Activated naive CD8-positive, alpha-beta T cell treated with anti-CD3 and anti-CD28 coated beads, Interleukin-2, amount 50 U/mL, for 24 hours (primary cell): ENCODE measurements at places on chromosomes 12 and 14.

GRCh38 chr12:9606736-9607372 is 862 bp downstream of the KLRB1 start:
- DNase-seq: no peak

- DNase-seq: peak; percentile 69
Measured at GRCh38 chr14:93081876-93082570, 33.7 kb downstream of the ITPK1 start.

- DNase-seq: no peak
Measured at GRCh38 chr14:85296456-85297210, 233.3 kb upstream of the FLRT2 start.

- no peak for DNase-seq
Measured at GRCh38 chr12:2652401-2653081, 142.2 kb upstream of the FKBP4 start.

- DNase-seq: peak; percentile 67
Measured at GRCh38 chr12:122203301-122204166, at the start of gene B3GNT4. Gene B3GNT4 (plus strand): TSS chr12:122203709. CDS start chr12:122204619, 910 bp downstream.

GRCh38 chr14:95039993-95040348 is 117.4 kb downstream of the DICER1 start:
- DNase-seq: no peak

DNA sequence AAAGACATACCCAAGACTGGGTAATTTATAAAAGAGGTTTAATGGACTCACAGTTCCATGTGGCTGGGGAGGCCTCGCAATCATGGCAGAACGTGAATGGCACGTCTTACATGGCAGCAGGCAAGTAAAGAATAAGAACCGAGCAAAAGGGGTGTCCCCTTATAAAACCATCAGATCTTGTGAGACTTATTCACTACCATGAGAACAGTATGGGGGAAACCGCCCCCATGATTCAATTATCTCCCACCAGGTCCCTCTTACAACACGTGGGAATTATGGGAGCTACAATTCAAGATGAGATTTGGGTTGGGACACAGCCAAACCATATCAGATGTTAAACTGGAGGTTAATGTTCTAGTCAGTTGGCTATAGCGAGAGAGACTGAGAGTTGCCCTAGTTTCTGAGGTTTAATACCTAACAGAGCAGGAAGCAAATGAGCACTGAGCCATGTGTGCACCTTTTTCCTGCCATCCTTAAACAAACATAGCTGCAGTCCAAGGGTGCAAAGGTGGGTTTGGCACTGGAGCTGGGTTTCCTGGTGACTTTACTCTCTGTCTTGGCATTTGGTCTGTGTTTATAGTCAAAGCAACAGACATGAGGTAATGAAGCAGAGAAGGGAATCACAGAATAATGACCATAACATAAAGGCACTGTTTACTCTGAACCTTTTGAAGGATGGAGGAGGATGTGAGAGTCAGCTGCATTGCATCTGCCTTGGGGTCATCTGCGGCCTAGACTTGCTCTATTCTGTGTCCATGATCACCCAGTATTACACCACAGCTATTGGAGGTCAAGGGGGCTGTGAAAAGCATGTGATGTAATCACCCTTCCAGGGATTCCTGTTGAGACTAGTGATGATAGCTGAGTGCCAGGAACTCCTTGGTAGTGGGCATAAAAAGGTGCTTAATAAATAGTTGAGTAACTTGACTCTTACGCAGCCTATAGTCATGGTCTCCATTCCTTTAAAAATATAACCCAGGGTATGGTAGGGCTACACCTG is 83.6 kb upstream of the USP44 start:
- no peak for DNase-seq

DNA sequence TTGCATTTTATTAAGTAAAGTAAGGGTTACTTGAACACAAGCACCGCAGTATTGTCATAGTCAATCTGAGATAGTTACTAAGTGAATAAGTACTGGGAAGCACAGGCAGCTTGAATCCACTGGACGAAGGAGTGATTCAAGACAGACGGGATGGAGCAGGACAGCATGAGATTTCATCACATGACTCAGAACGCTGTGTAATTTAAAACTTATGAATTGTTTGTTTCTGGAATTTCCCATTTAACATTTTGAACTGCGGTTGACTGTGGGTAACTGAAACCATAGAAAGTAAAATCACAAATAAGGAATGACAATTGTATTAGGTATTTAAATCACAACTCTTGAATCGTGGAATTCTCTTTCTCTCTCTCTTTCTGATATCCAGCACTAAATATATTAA is 1630.4 kb upstream of the SEL1L start:
- no peak for DNase-seq

GRCh38 chr12:13215056-13215455 is 18.5 kb downstream of the EMP1 start:
- no peak for DNase-seq

DNA sequence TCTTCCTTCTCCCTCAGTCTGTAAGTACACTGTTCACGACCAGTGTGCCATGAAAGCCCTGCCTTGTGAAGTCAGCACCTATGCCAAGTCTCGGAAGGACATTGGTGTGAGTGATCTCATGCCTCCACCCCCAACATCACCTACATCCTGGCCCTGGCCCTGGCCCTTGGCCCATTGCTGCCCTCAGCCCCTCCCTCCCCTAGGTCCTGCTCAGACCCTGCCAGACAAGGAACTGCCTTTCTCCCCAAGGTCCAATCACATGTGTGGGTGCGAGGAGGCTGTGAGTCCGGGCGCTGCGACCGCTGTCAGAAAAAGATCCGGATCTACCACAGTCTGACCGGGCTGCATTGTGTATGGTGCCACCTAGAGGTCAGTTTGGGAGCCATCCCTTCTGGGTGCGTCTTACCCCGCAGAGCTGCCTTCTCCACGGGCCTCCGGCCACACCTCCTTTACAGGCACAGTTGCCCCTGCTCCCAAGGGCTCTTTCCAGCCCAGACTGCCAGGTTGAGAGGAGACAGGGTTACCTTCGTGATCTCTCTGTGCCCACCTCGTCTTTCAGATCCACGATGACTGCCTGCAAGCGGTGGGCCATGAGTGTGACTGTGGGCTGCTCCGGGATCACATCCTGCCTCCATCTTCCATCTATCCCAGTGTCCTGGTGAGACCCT is 9.2 kb downstream of the DGKA start:
- DNase-seq: peak; percentile 82
